ENCODE measurements at places on chromosomes 6 and 20.
A peak's percentile ranks its signal among the peaks of the same experiment; 100 is the strongest.

DNA sequence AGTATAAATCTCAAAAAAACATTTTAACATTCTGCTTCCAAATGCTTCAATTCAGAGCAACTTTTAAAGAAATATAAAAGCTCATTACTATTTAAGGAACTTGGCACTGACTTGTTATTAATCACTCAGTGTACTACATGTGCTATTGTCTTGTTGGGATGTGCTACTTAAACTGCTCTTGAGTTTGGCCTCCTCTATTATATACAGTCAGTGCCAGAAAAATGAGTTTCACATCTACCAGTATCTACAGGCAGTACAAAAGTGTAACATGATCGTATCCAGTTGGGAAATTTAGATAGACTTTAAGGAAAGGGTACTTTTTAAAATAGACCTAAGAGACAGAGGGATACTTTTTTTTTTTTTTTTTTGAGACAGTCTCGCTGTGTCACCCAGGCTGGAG, 627.3 kb upstream of the SLC35B3 start:
- DNase-seq, result no peak

DNA sequence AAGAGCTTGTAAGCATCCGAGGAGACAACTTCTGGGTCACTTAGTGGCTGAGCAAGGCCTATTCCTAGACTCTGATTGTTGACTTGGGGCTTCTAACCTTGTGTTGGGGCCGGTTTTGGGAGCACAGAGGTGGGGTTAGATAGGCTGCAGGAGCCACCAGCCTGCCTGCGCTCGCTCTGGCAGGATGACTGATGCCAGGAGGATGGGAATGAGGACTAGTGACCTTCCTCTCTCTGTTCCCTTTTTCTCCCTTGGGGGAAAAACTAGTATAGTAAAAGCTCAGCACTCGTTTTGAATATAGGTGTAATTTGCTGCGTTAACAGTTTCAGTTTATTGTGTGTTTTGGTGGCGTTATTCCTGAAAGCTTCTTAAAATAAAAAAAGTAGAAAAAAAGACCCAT, 141.5 kb downstream of the ARID1B start:
- no peak for DNase-seq

GRCh38 chr6:7108964-7109836, 1.4 kb downstream of the RREB1 start:
- DNase-seq, result peak; percentile 58

GRCh38 chr20:47040506-47041125, 146.0 kb downstream of the EYA2 start:
- no peak for DNase-seq

DNA sequence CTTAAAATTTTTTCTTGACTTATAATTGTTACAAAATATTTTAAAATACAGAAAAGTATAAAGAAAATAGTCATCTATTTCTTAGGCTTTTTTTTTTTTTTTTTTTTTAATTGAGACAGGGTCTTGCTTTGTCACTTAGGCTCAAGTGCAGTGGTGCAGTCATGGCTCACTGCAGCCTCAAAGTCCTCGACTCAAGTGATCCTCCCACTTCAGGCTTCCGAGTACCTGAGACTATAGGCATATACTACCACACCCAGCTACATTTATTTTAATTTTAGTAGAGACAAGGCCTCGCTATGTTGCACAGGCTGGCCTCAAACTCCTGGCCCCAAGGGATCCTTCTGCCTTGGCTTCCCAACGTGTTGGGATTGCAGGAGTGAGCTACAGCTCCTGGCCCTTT, 5.3 kb upstream of the ACAT2 start:
- DNase-seq, result no peak

- DNase-seq, result no peak
Observed at GRCh38 chr6:78482801-78483552, 384.4 kb upstream of the IRAK1BP1 start.

- DNase-seq, result no peak
Observed at GRCh38 chr6:24543683-24544082, 48.9 kb downstream of the ALDH5A1 start.

Measured in KBM-7 (cell line).